Fibroblast of villous mesenchyme (primary cell): ENCODE measurements at places on chromosomes 7 and 10. TPM values are rescaled to one million over a fixed set of nuclear protein-coding genes. Genes with fewer than 3 reads are reported as not detected.

- DNase-seq: no peak
These were observed 43.1 kb downstream of the CUX1 start for GRCh38 chr7:101860316-101861217.

DNA sequence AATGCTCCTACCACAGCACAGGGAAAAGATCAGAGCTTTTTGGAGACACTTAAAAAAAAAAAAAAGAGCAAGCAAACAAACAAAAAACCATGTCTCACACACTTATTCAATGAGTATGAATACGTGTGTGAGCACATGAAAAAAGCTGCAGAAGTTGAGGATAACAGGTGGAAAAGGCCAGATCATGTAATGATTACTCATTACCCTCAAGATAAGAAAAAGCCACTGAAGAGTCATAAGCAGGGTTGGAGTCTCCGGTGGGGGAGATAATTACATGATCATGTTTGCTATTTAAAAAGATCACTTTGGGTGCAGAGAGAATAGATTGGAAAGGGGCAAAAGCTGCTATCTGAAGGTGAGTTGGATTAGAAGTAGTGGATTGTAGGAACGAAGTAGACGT is 77.0 kb downstream of the POU6F2 start:
- no peak for DNase-seq

- no peak for DNase-seq
These were observed 67.3 kb downstream of the INSYN2A start for GRCh38 chr10:127129104-127129503.

DNA sequence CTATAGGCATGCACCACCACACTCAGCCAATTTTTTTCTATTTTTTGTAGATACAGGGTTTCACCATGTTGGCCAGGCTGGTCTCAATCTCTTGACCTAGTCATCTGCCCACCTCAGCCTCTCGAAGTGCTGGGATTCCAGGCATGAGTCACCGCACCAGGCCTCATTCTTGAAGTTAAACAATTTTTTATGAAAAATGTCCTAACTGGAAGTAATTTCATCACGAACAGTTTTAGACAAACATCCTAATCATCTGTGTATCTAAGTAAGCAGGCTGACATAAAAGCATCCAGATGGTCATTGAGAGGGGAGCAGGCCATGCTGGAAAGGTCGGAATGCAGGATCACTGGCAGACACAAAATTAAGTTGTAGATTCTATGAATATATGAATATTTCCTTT is 269.1 kb downstream of the ZMYND11 start:
- DNase-seq: peak; percentile 92

DNA sequence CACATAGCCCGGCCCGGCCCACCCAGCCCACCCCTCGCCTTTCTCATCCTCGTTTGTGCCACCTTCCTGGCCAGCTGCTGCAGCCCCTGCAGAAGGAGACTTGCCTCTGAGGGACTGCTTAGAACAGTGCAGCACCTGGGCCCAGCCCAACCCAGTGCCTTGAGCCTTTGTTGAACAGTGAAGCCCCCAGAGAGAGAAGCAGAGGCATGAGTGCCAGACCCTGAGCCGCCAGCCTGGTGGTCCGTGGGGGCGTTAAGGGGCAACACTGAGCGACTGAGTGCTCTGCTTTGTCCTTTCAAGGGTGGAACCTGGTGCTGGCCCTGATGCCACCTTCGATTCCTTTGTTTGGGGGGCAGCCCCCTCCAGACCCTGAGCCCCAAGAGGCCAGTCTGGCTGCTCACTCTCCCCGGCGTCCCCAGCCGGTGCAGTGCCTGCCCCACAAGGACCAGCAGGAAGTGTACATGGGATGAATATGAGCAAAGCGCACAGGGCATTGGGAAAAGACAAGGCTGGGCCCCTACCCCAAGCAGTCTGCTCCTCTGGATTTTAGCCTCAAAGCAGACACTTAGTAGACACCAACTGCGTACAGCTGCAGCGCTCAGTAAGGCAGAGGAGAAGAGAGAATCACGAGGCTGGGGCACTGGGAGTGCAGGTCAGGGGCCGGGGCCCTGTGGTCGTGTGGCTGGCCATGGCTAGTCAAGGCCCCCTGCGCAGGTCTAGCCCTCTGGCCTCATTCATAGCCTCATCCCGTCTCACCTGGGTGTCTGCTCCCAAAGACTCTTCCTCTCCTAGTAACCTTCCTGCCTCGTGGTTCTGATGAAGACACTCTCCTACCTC is 95.9 kb downstream of the RGS10 start:
- DNase-seq: no peak

GRCh38 chr10:51386248-51386885 is 312.1 kb downstream of the PRKG1 start:
- no peak for DNase-seq

DNA sequence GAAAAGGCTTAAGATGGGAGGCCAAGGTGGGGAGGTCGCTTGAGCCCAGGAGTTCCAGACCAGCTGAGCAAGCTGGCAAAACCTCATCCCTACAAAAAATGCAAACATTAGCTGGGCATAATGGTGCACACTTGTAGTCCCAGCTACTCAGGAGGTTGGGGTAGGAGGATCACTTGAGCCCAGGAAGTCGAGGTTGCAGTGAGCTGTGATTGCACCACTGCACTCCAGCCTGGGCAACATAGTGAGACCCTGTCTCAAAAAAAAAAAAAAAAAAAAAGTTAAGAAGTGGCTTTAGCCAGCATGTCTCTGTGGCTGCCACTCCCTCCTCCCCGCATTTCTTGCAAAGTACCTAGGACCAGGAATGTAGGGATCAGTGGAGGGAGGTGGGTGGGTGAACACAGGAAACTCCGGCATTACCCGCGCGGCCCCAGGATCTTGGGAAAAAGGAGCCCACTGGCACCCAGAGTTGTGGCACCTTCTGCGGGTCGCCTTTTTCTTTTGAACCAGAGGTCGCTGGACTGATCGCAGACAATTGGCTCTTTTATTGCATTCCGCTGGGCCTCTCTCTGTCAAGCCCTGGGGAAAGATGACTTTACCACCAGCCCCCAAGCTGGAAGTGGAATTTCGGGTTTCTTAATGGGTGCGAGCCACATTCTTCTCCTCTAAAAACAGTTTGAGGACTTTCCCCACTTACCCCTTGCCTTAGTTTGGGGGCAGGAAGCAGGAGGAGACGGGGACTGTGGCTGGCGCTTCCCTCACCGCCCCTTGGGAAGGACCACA is 3.5 kb downstream of the VGF start:
- no peak for DNase-seq

FXYD4 gene
- total RNA-seq: not detected in 2 replicates
